GM12878 (cell line): ENCODE measurements at places on chromosomes 7 and 10. TPM values are rescaled to one million over a fixed set of nuclear protein-coding genes. Genes with fewer than 3 reads are reported as not detected.

- no peak for DNase-seq
- H3K27me3 ChIP-seq = no peaks in the 10 kb centered on the region
- H3K27ac ChIP-seq = no peak overlapping the region
- H3K4me3 ChIP-seq = no peak overlapping the region
These were observed 33.6 kb downstream of the NKX6-2 start for GRCh38 chr10:132752378-132752777.

GRCh38 chr7:158396301-158396905 lies 191.2 kb downstream of the PTPRN2 start:
- no peaks in the 10 kb centered on the region for H3K4me1 ChIP-seq
- no peak for DNase-seq
- no peak overlapping the region for H3K4me3 ChIP-seq
- H3K36me3 ChIP-seq = no peaks in the 10 kb centered on the region
- no peak overlapping the region for H3K27ac ChIP-seq

Gene CPXM2
- total RNA-seq = 0.58 and 0.67 TPM in 2 replicates

DNA sequence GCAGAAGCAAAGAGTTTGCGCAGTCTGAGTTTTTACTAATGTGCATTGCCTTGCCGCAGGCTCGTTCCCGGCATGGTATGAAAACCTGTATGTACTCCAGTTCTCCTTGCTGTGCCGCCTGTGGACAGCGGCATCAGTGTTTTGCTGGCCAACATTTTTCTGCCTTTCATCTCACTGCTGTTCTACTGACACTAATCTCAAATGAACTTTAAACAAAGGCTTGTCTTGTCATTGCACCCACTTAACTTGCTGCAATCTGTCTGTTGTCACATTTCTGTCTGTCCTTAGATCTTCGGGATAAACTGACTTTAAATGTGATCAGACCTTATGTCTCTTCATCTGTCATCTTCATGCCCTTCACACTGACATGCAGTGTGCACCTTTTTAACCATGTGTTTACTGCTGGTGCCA lies 71.7 kb upstream of the ZNRF2 start:
- no peaks in the 10 kb centered on the region for H3K36me3 ChIP-seq
- DNase-seq = no peak
- H3K4me1 ChIP-seq = peaks cover 12% of the 10 kb centered on the region; the same call in 1 of the 2 replicates

Gene SPDYE6
- not detected in 2 replicates for total RNA-seq

Gene PIK3CG
- 7.1 and 8.0 TPM in 2 replicates for total RNA-seq

Gene TNRC18
- 31.3 and 31.7 TPM in 2 replicates for total RNA-seq

Gene THNSL1
- total RNA-seq = 6.1 and 6.3 TPM in 2 replicates

- no peaks in the 10 kb centered on the region for H3K36me3 ChIP-seq
- H3K27ac ChIP-seq = no peak within 1 kb of the TSS
- no peaks in the 10 kb centered on the region for H3K27me3 ChIP-seq
- no peak for DNase-seq
- no peaks in the 10 kb centered on the region for H3K4me1 ChIP-seq
These were observed at the start of gene NKX6-2 for GRCh38 chr10:132785723-132786475. TSS of gene NKX6-2 (minus strand) at chr10:132786147. CDS start at chr10:132785948, 199 bp downstream.

DNA sequence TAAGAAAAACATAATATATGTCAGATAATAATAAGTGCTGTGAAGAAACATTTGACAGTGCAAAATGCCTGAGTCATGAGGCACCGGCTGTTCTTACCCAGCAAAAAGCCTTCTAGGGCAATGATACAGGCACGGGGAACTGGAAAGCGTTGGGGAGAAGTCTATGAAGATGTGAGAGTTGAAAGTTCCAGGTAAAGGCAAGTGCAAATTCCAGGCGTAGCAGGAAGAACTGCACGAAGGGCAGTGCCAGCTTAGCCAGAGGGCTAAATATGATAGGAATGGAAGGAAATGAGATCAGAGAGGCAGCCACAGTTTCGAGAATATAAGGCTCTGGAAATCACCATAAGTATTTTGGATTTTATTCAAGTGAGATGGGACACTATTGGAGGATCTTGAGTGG lies 87.0 kb downstream of the IPMK start:
- no peak overlapping the region for H3K27ac ChIP-seq
- H3K4me1 ChIP-seq = no peaks in the 10 kb centered on the region
- no peaks in the 10 kb centered on the region for H3K36me3 ChIP-seq
- DNase-seq = no peak
- no peak overlapping the region for H3K4me3 ChIP-seq

GRCh38 chr7:140054751-140055150 lies 8.0 kb downstream of the PARP12 start:
- no peaks in the 10 kb centered on the region for H3K27me3 ChIP-seq
- H3K36me3 ChIP-seq = no peaks in the 10 kb centered on the region
- no peak overlapping the region for H3K4me3 ChIP-seq
- no peak for DNase-seq
- peaks cover 17% of the 10 kb centered on the region for H3K4me1 ChIP-seq

Gene TMEM139
- total RNA-seq = not detected in 2 replicates

DNA sequence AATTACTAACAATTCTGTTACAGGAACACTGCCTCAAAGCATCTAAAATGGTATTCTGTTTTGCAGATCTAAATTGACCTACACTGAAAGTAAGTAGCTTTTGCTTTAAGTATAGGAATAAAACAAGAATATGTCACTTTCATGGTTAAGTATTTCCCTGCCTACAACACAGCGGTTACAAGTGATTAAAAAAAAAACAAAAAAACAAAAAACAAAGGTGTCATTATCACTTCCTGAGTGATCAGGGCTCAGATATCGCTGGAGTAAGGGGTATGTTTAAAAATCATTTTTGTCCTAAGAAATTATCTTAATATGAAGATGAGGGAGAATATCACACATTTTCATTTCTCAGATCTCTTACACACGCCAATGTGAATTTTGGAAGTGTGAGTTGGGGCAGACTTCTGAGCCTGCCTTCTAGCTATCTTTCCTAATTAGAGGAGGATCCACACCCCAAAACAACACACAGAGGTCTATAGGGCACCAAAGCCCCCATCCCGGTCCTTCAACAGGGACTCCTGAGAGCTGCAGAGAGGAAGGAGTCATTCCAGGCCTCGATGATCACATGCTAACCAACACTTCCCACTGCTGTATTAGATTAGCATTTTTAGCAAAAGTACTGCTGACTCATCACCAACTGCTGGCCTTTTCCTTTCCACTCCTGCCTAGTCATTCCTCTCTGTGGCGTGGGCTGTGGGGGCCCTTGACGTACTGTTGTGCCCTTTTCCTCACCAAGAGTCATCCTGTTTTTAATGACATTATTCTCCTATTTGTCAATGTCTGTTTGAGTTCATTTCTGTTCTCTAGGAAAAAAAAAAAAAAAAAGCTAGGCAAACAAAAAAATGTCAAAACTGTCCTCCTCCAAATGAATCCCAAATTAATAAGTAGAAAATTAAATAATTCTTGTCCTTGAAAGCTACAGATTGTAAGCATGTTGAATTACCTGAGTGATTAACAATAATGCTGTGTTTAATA lies 31.2 kb downstream of the PRTFDC1 start:
- no peak overlapping the region for H3K4me3 ChIP-seq
- H3K27ac ChIP-seq = peak overlapping the region; percentile 69
- peak; percentile 67 for DNase-seq
- peaks cover 9% of the 10 kb centered on the region for H3K4me1 ChIP-seq
- peaks cover 2% of the 10 kb centered on the region; the same call in 1 of the 2 replicates for H3K36me3 ChIP-seq

Gene GSTO2
- total RNA-seq = 0.26 and 0.48 TPM in 2 replicates

- no peaks in the 10 kb centered on the region for H3K36me3 ChIP-seq
- H3K4me1 ChIP-seq = no peaks in the 10 kb centered on the region
- H3K27ac ChIP-seq = no peak overlapping the region
- DNase-seq = no peak
These were observed 366.2 kb downstream of the PCDH15 start for GRCh38 chr10:54434782-54435181.

DNA sequence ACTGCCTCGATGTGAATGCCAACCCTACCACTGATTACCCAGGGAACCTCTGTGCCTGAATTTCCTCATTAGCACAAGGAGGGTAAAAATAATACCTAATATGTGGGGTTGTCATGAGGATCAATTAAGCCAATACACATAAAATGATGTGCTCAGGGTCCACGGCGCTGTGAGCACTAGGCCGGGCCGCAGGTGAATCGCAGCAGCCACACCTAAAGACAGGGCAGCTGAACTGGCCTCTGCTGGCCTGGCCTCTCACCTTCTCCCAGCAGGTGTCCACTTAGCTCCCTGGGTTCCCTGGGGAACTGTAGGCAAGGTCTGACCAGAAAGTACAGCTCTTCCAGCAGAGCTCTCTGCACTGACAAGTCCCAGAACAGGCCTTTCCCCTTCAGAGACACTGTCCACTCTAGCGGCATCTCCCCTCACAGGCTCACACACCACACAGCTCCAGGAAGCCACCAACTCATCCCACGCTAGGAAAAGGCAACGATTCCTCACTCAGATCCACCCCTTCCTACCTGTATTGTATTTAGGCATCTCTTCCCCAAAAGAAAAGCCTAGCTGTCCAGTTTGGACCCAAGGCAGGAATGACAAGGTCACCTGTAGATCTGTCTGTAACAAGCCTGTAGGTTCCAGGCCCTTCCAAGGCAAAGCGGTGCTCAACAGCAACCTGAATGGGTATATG lies 273.1 kb downstream of the USP6NL start:
- no peaks in the 10 kb centered on the region for H3K27me3 ChIP-seq
- no peak for DNase-seq
- no peak overlapping the region for H3K4me3 ChIP-seq
- no peak overlapping the region for H3K27ac ChIP-seq
- no peaks in the 10 kb centered on the region for H3K36me3 ChIP-seq
- H3K4me1 ChIP-seq = no peaks in the 10 kb centered on the region
